ENCODE measurements at places on chromosomes 2 and 18.

DNA sequence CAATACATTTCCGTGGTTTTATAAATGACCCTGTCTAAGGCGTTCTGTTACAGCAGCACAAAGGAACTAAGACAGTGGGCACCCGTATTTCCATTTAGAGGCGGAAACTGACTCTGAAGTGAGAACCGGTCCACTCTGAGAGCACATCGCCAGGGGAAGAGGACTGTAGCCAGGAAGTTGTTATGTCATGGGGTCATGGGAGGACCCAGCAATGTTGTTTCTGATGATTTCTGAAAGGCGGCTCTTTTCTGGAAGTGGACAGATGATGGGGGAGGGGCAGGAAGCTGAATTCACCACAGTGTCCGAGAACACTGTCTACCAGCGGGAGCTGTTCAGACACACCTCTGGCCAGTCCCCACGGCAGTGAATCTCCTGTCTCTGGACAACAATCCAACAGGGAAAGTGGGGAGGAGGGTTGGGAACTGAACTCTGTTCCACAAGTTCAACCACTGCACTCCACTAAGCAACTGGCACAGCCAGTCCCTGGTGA, 2.1 kb upstream of the LRRFIP1 start:
- DNase-seq: no peak

DNA sequence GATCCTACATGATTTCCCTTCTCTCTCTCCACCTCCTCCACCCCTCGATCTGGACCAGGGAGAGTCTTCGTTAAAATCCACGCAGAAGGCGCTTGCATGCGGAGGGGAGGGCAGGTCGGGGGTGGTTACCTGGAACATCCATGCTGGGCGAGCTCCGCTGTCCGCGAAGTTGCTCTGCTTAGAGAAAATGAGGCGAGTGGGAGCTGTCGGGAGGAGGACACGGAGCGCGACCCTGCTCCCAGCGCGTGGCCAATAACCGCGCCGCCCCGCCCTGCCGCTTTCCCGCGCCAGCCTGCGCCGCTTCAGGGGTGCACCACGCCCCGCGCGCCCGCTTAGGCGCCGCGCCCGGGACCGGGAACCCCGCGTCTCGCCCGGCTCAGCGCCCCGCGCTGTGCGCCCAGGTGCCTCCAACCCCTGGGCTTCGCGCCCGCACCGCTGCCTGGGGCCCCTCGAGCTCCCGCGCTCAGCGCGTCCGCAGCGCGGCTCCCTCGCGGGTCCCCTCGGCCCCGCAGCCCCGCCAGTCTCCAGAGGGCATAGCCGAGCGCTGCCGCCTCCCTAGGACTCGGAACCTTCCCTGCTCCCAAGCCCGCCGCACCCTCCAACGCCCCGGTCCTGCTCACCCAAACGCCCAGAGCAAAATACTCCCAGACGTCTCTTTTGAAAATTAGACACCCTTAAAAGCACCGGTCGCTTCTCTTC, 636 bp downstream of the CBLN2 start:
- no peak for DNase-seq

DNA sequence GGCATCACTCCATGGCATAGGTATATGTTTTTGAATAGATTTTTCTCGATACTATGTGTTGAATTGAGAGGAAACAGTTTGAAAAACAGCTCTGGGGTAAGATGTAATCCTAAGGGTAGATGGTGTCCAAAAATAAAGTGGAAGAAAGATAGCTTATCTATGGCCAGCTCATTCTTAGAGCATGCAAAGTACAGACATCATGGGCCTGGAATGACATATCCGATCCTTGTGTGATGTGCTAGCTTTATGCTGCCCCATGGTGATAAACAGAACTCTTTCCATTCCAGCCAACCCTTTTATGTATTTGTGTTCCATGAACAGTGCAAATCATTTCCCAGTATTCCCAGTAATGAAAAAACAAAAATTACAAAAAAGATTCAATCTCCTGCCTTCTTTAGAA, 390.2 kb upstream of the NXPH2 start:
- DNase-seq: no peak

DNA sequence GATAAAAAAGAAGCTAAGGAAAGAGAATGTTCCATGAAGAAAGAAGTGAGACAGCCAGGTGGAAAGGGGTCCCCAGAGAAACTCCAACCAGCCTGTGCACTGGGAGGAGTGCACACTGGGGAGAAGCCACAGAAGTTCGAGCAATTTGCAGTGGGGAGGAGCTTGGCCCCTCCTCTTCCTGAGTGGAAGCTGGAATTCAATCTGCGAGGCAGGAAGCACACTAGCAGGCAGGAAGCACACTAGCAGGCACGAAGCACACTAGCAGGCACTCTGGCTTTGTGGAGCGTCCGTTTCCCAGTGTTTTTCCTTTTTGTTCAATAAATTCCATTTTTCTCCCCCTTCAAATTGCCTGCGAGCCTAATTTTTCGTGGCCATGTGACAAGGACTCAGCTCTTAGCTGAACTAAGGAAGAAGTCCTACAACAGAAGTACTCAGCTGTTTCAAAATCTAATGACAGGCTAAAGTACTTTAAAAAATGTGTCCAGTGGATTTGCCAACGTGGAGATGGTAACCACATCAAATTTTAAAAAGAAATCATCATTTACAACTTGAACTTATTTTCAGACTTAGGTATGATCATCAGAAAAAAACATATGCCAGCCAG, 21.4 kb upstream of the SPIRE1 start:
- no peak for DNase-seq

DNA sequence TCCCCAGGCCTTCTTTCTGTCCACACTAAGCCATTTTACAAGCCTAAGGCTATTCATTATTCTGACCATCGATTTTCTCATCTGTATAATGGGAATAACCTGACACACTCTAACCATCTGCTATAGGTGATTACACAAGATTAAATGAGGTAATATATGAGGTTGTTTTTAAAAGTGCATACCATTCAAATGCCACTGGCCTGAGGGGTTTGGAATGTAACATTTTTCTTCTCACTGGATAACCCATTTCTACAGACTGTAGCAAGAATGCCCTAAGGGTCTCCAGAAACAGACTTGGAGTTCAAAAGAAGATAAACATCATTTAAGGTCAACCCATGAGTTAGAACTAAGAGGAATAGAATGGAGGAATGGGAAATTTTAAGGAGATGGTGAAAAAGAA, 111.7 kb upstream of the SETBP1 start:
- no peak for DNase-seq

- no peak for DNase-seq
Observed at GRCh38 chr2:164145093-164145987, 409.5 kb upstream of the FIGN start.

DNA sequence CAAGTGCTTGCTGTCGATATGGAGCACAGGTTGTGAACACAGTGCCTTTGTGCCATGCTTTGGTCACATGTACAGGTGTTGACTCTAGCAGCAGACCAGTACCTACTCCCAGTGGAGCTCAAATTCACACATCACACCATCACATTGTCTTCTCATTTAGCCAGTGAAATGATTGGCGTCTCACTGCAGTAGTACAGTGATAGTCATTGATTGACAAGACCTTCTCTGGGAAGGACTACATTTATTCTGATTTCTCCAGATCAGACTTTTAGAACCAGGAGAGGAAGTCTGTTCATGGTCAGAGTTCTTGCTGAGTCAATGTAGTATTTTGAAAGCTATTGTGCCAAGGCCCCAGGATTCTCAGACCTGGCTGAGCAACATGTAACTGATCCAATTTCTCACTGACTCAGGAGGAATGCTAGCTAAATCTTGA, 75.2 kb downstream of the FMNL2 start:
- no peak for DNase-seq
